DND-41 (cell line): ENCODE measurements at places on chromosomes 4 and X.

- peak; percentile 13 for DNase-seq
Observed at GRCh38 chrX:111519215-111519614, 7.8 kb downstream of the SERTM2 start.

GRCh38 chr4:123488916-123489315 lies 92.3 kb downstream of the SPRY1 start:
- DNase-seq: no peak

DNA sequence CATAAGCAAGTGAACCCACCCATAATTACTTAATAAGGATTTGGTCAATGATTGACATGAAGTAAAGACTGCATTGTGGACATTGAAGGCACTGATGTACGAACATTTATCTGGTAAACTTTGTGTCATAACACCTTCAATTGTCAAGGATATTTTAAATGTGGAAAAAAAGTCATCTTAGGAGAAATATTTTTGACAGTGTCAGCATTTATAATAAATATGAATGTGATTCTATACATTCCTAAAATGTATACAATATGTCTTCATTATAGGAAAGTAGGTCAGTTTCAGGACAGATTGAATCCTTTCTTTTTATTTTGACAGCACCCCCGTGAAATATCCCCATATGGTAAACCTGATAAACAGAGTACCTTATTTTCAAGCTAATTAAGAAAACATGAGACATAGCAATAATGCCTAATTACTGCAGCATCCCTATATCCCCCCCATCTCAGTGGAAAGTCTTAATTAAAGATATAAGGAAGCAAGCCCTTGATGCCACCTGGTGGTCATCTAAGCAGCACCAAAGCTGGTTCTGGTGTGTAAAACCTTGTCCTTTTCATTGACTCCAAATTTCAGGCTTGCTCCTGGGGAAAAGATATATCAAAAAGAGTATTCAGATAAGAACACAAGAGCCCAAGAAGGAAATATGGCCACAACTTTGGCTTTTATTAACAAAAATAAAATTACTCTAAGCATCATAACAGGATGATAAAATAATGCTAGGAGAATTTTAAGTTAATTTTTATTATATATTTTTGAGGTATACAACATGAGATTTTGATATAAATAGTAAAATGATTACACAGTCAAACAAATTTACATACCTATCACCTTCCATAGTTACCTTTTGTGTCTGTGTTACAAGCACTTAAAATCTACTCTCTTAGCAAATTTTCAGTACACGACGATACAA lies 379.7 kb downstream of the TLL1 start:
- DNase-seq: no peak

GRCh38 chrX:49101629-49101984 lies 21.9 kb upstream of the WDR45 start:
- DNase-seq: no peak

DNA sequence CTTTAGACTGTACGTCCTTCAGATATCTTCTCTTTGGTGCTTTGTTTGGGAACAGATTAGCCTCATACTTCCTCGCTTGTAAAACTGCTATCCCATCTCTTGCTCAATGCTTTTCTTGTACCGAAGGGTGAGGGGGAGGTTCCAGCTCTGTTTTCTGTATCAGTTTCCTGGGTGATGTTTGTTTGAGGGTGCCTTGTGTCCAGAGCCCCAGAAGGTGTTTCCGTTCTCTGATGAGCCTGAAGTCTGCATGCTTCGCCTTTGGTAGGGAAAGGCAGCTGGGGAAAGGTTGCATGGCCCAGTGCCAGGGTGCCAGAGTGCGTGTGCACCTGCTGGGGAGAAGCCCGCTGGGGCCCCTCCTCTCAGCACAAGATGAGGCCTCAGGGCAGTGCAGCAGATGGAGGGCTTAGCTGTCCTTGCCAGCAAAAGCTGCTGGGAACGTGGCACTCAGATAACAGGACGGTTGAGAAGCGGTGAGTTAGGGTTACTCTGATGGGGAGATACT lies 73.7 kb downstream of the TBL1X start:
- DNase-seq: peak; percentile 68

DNA sequence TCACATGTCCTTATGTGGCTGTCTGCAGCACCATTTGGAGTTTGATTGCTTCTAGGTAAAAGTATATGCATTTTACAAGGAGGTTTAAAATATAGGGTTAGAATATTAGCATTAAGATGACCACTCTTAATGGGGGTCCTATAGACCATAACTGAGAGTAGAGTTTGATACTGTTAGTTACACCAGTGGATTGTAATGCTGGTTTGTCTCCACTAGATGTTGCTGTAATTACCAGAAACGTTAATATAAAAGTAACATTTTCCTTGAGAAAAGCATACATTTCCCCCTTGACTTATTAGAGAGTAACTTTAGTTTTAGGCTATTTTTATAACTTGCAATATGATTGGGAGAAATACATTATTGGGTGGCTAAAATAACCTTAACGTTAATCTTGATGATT lies 93.0 kb downstream of the ZXDA start:
- DNase-seq: no peak

DNA sequence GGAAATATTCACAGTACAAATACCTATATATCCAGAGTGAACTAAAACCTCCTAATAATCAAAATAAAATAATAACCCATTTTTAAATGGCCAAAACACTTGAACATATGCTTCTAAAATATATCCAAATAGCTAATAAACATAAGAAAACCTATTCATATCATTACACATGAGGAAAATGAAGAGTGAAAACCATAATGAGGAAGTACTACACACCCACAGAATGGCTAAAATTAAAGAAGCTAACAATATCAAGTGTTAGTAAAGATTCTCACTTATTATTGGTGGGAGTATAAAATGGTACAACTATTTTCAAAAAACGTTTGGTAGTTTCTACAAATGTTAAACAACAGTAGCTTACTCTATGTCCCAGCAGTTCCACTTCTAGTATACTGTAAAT lies 92.1 kb downstream of the KLHL13 start:
- no peak for DNase-seq

DNA sequence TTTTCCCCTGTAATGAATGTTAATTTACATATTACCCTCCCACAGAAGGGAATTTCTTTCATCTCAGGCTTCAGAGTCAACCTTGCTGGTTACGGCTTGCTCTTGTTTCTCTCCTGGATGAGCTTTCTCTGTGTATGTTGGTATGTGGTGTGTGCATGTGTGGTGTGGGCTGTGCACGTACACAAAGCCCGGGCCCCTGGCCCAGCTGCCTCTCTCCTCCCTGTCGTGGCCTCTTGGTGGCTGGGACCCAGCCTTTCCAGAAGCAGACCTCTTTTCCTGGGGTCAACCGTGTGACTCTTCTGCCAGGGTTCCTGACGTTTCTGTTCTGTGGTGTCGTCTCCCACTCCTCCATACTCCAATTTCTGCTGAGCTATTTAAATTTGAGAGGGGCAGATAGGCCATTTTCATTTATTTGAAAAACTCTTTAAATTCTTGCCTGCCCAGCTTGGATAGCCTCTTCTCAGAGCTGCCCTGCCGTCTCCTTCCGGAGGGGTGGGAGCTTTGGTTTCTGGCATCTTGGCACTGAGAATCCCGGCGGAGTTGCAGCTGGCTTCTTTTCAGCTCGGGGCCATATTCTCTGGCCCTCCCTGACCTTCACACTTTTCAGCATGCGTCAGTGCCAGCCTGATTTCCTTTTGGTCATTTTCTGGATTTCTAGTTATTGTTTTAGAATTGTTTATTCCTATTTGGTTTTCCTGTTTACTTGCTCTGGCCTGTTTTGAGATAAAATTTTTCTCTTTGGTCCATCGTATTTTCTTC lies 25.1 kb downstream of the FHDC1 start:
- DNase-seq: no peak

DNA sequence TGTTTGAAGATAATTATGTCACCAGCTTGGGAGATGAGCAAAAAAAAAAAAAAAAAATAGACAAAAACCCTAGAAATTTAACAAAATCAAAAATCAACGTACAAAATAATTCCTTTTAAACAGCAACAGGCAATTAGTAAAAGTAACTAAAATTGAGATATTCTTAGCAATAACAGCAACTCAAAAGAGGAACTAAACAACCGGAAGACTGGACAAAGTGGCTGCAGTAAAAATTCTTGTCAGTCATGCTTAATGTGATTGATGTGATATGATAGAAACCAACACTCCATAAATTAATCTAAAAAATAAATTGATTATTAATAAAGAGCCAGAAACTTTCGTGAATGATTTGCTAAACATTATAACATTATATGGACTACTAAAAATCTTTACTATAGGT lies 1534.6 kb upstream of the AGA start:
- DNase-seq: no peak

DNA sequence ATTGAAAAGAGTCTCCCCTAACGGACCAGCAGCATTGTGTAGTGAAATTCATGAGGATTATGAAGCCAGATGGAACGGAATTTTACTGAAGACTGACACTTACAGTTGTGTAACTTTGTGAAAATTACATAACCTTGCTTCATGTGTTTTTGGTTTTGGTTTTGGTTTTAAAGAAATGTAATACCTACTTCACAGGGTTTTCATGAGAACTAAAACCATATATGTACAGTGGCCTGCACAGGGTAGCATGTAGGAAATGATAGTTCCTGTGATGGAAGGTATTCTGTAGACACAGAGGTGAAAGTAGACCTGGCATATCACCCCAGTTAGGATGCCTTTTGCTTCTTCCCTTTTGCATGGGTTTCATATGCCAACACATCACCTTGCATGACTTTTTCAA lies 247.0 kb downstream of the BANK1 start:
- DNase-seq: no peak

- DNase-seq: no peak
Observed at GRCh38 chr4:153238135-153238919, 34.1 kb downstream of the TRIM2 start.

DNA sequence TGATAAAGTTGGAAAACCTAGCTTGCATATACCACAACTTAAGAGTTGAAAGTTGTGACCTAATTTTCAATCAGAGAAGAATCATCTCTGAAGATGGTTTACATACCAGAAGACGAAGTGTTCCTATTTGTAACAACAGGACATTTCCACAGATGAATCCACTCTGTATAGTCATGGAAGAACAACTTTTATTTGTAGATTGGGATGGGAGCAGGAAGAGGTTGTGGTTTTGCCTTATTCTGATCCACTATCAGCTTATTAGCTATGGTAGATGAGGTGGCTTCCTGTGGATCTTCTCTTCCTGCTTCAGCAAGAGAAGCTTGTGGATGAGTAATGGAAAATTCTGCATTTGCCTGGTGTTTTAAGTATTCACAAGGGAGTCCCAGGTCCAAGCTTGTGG lies 18.6 kb upstream of the SUPT20HL1 start:
- no peak for DNase-seq

GRCh38 chrX:45404206-45404605 lies 203.5 kb upstream of the DIPK2B start:
- DNase-seq: no peak

DNA sequence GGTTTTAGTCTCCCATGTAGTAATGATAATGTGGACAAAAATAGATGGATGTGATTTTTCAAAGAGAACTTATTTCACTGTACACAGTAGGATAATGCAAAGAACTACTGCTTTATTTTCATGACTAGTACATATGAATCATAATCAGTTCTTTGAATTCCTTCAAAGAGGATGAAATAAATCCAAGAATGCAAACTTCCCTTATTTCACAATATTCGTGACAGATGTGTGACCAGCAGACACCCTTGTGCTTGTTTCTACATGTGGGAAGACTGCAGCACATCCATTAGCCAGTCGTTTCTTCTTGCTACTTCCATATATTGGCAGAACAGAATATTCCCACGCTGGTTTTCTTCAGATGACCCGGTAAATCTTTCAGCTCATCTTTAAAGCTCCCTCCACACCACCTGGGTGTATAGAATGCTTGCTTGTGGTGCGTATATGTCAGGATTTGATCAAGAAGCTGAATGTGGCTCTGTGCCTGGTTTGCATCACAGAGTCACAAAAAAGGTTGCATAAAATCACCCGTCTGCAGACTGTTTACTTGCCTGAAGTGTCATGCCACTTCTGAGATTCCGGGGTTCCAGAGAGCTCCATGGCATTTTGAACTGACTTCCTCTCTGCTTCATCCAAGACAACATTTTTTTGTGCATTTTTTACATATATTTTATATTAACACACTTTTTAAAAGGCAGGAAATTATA lies 47.7 kb upstream of the FAT4 start:
- DNase-seq: no peak

GRCh38 chrX:18995221-18995620 lies 11.3 kb upstream of the PHKA2 start:
- DNase-seq: no peak

DNA sequence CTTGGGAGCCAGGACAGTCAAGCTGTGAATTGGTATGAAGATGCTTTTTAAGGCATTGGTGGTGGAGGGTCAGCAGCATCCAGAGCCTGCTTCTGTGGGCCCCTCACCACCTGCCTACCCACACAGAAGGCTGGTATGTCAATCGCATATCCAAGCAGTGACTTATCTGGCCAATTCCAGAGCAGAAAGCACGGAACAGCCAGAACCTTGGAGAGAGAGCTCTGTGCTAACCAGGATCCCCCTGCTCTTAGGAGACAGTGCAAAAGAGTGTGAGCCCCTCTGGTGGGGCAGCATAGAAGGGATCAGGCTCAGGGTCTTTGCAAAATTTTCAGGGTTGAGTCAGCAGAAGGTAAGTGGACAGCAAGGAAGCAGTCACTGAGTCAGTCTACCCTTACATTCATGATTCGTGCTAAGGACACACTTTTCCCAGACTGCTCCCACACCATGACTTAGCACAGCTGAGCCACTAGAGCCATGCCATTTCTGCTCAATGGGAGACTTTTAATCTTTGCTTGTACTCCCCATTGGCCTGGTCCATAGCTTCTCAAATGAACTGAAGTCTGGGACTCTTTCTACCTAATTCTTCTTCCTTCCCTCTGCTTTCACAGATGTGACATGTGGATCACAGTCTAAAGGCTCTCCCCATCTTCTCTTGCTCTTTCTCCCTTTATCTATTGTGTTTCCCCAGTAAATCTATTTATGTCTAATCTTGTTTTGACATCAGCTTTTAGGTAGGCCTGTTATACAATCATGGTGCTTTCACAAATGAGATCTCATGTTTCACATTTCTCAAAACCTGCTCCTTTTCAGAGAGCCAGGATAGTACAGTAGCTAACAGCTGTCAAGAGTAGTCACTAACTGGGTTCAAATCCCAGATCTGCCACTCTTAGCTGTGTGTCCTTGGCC lies 20.0 kb downstream of the MORF4L2 start:
- DNase-seq: no peak

- no peak for DNase-seq
Observed at GRCh38 chr4:154660052-154660451, 47.6 kb upstream of the FGG start.

- DNase-seq: no peak
Observed at GRCh38 chrX:44829832-44830231, 14.0 kb upstream of the DUSP21 start.

DNA sequence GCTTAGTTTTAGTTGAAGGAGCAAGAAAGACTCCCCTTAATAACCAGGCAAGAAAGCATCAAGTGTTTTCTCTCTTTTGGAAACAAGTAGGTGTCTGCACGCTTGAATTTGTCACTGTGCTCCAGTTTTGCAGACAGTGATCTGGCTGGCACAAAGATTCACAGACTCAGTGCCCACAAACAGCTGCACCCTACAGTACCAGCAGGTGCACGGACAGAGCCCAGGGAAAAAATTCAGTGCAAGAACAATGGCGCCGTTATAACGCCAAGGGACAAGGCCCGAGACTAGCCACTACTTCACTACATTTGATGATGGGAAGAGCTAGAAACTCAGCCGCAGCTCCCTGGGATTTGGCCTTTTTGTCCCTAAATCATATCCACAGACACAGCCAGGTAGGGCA lies 56.0 kb downstream of the ZNF827 start:
- DNase-seq: no peak

GRCh38 chr4:186651624-186652023 lies 72.0 kb downstream of the FAT1 start:
- no peak for DNase-seq
